Foreskin keratinocyte (primary cell): ENCODE measurements at places on chromosomes 5 and 9. TPM values are rescaled to one million over a fixed set of nuclear protein-coding genes. Genes with fewer than 3 reads are reported as not detected.

LIX1 gene
- total RNA-seq, result not detected in 2 replicates

LHX3 gene
- total RNA-seq, result not detected in 2 replicates

EIF4E1B gene
- not detected in 2 replicates for total RNA-seq

ECM2 gene
- total RNA-seq, result 0.39 and 1.4 TPM in 2 replicates

GRCh38 chr9:26219961-26220360 lies 541.7 kb upstream of the TUSC1 start:
- DNase-seq, result no peak

SLC34A1 gene
- not detected in 2 replicates for total RNA-seq

DNA sequence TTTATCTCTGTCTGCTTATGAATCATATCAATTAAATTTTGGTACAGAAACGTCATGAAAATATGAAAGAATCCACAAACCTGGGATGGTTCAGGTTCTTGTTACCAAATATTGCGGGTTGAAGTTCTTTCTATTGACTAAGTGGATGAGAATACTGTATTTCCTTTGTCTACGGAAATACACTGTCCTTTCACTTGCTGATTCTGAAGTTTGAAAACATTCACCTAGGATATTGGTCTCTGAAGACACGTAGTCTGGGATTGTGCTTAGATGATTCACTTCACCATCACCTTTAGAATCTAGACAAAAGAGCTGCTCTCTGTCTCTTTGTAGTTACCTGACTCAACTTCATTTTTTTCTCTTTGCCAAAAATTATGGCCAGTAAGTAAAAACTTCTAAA lies 222.4 kb downstream of the FBN2 start:
- DNase-seq, result peak; percentile 97

HACD4 gene
- total RNA-seq, result 5.4 and 7.9 TPM in 2 replicates
